ENCODE measurements at places on chromosomes 13 and 19.

DNA sequence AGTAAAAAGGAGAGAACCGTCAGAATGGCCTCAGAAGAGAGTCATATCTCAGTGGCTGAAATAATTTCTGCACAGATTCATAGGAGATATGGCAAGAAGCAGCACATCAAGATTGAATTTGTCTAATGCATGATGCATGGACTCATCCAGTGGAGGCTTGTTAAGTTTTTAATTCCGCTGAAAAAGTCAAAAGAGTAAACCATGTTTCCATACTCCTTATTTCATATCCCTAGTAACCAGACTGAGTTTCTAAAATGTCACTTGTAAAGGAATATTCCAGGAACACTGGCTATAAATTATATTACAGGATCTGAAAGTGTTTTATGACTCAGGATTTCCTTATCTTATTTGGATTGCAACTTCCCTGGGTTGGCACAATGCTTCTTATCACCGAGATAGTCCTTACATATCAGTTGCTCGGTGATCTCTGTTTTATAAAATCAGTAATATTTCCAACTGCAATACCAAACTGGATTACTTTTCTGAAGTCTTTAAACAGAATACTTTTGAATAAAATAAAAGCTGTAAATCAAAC lies 180.2 kb upstream of the TSC22D1 start:
- DNase-seq = no peak

- DNase-seq = no peak
These were observed 39.2 kb upstream of the CSNK1A1L start for GRCh38 chr13:37144661-37145060.

DNA sequence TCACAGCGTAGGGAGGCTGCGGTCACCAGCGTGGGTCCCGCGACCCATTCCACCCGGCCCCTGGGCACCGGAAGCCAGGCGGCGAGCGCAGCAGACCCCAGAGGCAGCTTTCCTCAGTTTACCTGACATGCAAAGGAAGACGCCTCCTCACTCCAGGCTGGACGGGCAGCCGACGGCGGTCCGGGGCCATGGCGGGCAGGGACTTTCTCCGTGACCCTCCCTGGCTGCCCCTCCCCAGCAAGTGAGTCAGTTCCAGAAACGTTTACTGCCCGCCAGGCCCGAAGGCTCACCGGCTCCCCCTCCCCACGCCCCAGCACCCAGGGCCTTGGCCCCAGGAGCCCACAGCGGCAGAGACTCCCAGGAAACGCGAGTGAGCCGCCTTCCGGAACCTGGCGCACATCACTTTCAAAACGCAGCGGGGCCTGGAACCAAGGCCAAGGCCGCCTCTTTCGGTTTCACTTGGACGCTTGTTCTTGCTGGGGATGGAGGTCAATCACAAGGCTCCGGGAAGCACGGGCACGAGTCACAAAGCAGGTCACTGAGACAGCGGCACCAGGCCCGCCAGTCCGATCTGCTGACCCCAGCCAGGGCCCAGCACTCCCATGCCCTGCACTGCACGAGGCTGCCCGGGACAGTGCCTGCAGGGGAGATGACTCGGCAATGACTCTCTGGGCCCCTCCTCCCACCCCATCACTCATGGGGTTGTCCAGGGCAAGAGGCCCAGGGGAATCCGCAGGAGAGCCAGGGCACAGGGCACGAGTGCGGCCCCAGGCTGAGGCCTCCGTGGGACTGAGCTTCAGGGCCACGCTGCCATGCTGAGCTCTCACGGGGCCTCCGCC lies 5.3 kb downstream of the SBNO2 start:
- DNase-seq = no peak

- DNase-seq = no peak
These were observed 904.2 kb upstream of the MIR17HG start for GRCh38 chr13:90443268-90443667.

GRCh38 chr13:97255515-97256021 lies 33.4 kb downstream of the MBNL2 start:
- DNase-seq = no peak
